ENCODE measurements at places on chromosomes 7 and 10.

- no peak for DNase-seq
Measured at GRCh38 chr7:32283546-32283945, 206.6 kb downstream of the LSM5 start.

DNA sequence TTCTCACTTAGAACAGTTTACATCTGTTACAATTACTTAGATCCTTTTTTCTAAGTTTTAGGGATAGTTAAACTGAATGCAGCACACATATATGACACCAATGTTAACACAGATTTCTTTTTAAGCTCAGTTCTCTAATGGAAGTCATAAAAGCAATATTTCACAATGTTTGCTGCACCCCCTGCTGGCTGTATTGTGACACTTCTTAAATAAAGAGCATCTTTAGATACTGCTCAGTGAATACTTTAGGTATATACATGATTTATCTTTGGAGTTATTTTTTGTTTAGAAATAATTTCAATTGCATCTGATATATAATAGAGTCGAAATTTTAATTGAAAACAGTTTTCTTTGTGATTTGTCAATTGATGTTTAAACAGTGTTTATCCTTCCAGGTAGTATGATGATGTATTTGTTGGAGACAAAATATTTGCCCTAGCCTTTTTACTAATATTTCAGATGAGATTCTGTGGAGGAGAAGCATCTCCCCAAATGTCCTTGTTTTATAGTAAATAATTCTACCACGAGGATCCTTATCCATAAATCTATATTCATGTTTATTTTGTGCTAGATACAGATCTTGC lies 174.4 kb downstream of the ST7 start:
- peak; percentile 10 for DNase-seq

GRCh38 chr10:112461029-112461887 lies 14.2 kb downstream of the VTI1A start:
- peak; percentile 26 for DNase-seq

- DNase-seq: no peak
Measured at GRCh38 chr7:157874870-157875229, 538.0 kb downstream of the DNAJB6 start.

GRCh38 chr7:141837683-141838082 lies 3.6 kb downstream of the PRSS37 start:
- DNase-seq: no peak

- DNase-seq: peak; percentile 26
Measured at GRCh38 chr7:150378115-150378852, 846 bp upstream of the ZNF775 start.

- peak; percentile 34 for DNase-seq
Measured at GRCh38 chr10:97333601-97334369, 744 bp downstream of the FRAT2 start.

DNA sequence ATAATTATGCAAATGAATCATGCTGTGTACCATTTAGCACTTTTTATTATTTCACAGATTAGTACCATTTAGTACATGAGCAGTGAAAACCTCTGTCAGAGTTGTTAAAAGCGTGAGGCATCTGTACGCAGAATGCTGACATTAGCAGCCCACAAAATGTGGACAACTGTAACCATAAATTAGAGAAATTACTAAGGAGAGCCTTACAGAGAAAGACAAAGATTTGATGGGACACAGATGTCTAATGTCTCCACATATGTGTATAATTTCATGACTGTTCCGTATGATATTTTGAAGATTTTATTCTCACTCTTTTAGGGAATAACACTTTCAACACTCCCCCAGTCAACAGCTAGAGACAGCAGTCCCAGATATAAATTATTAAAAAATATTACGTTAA lies 414.0 kb upstream of the ANKRD30A start:
- no peak for DNase-seq

GRCh38 chr7:30594048-30594539 lies 584 bp upstream of the GARS1 start:
- peak; percentile 39 for DNase-seq

- no peak for DNase-seq
Measured at GRCh38 chr10:30897547-30897946, 134.1 kb downstream of the ZNF438 start.

- no peak for DNase-seq
Measured at GRCh38 chr10:28387140-28387539, 84.3 kb upstream of the MPP7 start.

- DNase-seq: no peak
Measured at GRCh38 chr10:71921324-71922027, 42.7 kb upstream of the CHST3 start.

- no peak for DNase-seq
Measured at GRCh38 chr10:44035474-44036197, 349.3 kb downstream of the CXCL12 start.

GRCh38 chr10:79268742-79269141 lies 78.5 kb upstream of the PPIF start:
- DNase-seq: no peak

GRCh38 chr7:45646207-45646821 lies 72.1 kb downstream of the ADCY1 start:
- no peak for DNase-seq

- DNase-seq: peak; percentile 66
Measured at GRCh38 chr10:104824380-104825006, 183.4 kb downstream of the SORCS3 start.

- no peak for DNase-seq
Measured at GRCh38 chr7:151007469-151007898, 16.7 kb downstream of the NOS3 start.

GRCh38 chr7:42673951-42674350 lies 237.9 kb downstream of the C7orf25 start:
- DNase-seq: no peak

- no peak for DNase-seq
Measured at GRCh38 chr7:37149051-37149772, 299.5 kb downstream of the ELMO1 start.

GRCh38 chr10:47418966-47419365 lies 34.9 kb upstream of the ZNF488 start:
- no peak for DNase-seq
